ENCODE measurements at places on chromosomes 6 and 20. TPM values are rescaled to one million over a fixed set of nuclear protein-coding genes. Genes with fewer than 3 reads are reported as not detected.

The HLA-DRA gene
- total RNA-seq = 54.3 TPM

The HLA-DRB1 gene
- 28.7 TPM for total RNA-seq

The ZSCAN23 gene
- total RNA-seq = 4.7 TPM

The SLC35D3 gene
- not detected for total RNA-seq

The PRDM13 gene
- total RNA-seq = not detected

The POU5F1 gene
- not detected for total RNA-seq

Data from skeletal muscle tissue (tissue), 5 donors.